ENCODE measurements at places on chromosomes 7 and 10.
A peak's percentile ranks its signal among the peaks of the same experiment; 100 is the strongest.

GRCh38 chr7:47008461-47008860 is 573.5 kb downstream of the TNS3 start:
- no peak for DNase-seq

DNA sequence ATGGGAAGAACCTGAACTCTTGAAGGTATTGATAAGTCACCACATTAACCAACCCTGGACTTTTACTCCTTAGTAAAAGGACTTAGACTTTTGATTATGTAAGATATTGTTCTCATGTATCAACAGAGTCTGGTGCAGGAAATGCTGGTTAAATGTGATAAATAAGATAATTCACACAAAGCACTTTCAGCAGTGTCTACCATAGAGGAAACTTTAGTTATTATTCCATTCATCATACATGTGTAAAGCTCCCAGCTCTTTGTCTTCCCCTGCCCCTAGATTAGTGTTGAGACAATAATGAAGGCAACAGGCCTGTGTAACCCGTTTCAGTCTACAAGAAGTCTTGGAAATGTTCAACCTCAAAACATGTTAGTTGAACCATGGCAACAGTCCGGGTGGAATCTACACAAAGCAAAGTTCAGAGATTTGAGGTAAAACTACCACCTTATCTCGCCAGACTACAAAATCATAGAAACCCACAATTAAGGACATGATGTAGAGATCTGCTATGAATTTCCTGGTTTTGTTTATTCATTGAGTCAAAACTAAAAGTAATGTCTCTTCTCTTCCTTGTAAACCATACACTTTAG is 109.9 kb upstream of the ADO start:
- no peak for DNase-seq

DNA sequence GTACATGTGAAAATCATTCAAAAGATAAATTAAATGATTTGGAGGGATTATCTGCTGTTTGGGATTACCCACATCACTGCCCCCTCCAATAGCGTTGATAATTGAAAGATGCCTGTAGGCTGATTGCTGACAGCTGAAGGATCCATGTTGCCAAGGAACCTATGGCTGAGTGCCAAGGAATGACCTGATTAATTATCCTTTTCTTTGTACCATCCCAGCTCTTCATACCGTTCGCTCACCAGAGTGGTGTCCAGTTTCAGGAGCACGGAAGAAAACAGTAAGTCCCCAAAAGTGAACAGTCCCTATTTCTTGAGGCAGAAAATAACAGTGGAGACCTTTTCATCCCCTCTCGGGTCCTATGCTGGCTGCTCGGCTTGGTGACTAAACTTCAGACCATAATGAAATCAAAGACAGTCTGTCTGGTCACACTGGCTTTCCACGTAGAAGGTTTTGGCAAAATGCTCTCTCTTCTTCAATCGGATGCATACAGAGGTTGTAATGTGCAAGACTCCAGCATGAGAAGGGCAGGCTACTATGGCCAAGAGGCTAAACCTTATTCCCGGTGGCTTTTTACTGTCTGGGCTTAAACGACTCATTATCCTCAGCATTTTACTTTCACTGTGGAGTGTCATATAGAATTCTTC is 108.8 kb downstream of the SPAG6 start:
- DNase-seq: peak; percentile 80

DNA sequence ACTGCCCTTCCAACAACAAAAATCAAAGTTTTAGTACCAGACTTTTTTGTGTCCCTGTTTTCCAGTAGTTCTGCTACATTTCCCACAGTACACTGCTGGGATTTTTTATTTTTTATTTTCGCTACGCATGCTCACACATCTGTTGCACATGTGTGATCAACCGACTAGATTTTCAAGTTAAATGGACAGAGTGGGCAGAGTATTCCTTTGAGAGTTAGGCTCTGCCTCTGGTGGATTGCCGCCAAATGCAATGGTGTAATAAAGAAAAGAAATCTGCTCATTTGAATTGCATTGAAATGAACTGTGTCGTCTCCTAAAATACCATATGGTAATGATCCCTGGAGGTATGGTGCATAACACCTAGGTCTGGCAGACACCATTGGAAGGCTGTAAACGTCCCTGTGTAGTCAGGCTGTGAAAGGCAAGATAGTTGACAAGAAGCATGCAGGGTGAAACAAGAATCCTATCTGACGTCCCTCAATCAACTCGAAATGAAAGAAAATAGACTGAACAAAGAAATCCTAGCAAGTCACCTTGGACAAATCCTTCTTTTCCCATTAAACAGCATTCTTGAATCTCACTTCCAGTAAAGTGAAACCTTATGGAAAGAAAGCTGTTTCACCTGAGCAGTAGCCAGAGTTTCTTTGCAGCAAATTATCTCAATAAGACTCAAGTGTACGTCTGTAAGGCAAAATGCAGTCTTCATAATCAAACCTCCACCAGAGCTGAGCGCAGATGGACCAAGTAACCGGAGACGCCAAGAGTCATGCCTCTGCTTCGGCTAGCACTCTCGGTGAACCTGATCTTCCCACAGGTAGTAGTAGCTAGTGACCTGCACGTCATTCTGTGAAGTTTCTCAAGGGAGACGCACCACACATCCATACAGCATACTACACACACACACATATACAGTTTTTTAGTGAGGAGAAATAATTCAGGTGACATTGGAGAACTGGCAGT is 357.3 kb downstream of the CRPPA start:
- no peak for DNase-seq

DNA sequence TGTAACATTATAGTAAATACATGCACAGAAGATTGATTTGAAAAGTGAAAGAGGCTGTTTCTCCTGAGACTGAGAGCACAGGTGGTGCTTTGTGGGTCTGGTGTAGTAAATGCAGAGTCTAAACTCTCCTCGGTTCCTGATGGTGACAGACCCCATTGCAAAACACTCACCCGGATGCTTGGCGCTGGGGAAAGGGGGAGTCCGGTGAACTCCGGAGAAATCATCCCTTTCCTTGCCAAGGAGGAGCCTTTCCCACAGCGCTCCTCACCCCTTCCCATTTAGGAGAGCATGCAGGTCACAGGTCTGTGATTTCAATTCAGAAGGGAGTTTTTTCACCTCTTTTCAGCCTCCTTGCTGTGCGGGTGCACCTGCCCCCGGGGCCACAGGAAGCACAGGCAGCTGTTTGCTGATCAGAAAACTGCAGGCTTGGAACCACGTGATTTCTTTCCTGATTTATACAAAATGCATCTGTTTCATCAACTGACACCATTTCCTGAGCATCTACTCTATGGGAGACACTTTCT is 75.6 kb upstream of the LYZL2 start:
- DNase-seq: peak; percentile 29

- no peak for DNase-seq
Measured at GRCh38 chr7:157870644-157871290, 534.0 kb downstream of the DNAJB6 start.

DNA sequence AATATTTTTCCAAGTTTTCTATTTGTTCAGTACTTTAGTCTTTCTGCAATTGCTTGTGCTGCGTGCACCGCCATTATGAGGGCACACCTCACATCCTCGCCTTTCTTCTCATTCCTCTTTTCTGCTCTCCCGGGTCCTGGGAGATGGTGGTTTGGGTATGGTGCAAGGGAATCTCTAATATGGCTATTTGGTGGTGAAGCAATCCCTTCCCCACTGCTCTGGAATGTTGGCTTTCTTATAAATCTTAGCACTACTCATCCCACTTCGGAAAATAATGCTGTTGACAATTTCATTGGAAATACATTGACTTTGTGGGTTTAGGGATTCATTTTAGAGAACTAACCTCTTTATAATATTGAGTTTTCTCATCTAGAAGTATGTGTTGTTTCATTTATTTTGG is 1.9 kb upstream of the GCK start:
- DNase-seq: no peak

GRCh38 chr10:43249962-43250614 is 16.8 kb downstream of the RASGEF1A start:
- DNase-seq: no peak

GRCh38 chr7:149875396-149875795 is 1.6 kb downstream of the ATP6V0E2 start:
- no peak for DNase-seq

GRCh38 chr10:11663763-11664555 is 52.5 kb upstream of the USP6NL start:
- DNase-seq: no peak

- no peak for DNase-seq
Measured at GRCh38 chr7:128084896-128085608, 53.8 kb upstream of the LRRC4 start.

GRCh38 chr7:77327932-77328628 is 88.1 kb downstream of the GSAP start:
- DNase-seq: no peak

DNA sequence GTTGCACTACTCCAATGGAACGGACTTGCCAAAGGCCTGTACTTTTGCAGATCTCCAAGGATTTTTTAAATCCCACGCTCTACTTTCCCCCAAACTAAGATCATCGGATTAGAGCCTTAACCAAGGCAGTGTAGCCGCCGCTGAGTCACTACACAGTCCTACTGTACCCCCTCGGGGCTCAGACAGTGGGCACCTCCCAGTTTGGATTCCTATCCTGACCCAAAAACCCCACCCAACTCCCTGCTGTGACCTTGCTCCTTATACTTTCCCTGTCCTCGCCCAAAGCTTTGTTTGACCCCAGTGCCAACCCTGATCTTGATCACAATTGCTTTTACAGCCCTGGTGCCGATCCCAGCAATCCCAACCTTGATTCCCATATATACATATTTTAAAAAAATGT is 17.5 kb upstream of the PLAU start:
- no peak for DNase-seq
